Stimulated activated naive CD4-positive, alpha-beta T cell (primary cell): ENCODE measurements at places on chromosomes 1 and 21.

GRCh38 chr1:85276978-85277639 is 677 bp upstream of the BCL10 start:
- DNase-seq, result no peak

DNA sequence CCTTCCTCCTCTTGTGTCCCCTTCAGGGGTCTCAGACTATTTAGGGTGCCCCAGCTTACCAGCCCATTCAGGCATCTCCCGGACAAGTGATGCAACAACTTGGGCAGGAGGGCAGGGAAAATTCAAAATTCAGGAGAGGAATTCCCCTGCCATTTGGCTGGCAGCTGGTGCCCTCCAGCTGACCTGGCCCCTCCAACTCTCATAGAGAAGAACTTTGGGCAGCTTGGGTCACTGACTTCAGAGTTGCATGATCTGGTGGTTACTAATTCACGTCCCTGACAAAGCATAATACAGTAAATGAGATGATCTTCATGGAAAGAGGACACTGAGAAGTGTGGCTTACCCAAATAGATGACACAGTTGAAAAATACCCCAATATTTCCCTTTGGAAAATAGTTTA is at the start of gene FCAMR:
TSS of gene FCAMR (minus strand) at position 15 of the 400 bp plus-strand sequence. CDS start 335 bp downstream, outside the sequence.
- DNase-seq, result no peak

DNA sequence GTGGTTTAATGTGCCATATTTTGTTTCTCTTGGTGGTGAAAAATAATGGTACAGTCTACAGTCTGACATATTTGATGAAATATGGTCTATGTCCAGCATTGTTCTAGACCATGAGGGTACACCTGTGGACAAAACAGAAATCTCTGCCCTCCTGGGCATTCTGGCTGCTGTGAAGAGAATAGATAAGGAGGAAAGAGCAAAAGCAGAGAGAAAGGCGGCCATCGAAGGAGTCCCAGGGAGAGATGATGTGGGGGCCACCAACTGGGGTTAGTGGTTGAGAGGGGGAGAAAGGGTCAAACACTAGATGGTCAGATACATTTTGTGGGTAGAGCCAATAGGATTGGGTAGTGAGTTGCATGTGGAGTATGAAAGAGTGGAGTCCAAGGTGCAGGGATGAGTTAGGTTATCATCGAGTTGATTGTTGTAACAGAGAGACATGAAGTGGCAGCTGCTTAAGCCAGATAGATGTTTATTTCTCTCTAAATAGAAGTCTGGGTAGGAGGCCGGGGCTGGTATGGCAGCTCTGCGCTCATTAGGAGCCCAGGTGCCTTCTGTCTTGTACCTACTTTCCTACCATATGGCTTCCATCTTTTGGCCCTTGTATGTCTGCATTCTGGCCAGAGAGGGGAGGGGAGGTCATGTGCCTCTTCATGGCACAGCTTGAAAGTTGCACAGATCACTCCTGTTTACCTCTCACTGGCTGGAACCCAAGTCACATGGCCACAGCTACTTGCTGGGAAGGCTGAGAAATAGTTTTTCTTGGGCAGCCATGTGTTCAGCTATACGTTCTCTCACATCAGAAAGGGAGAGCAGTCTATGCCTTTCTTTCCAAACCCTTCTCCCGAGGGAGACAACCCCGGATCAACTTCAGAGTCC is 13.0 kb downstream of the UBE4B start:
- no peak for DNase-seq

GRCh38 chr1:207463571-207463970 is 9.4 kb downstream of the CR2 start:
- DNase-seq, result no peak

GRCh38 chr1:47655521-47656300 is 217.9 kb downstream of the FOXD2 start:
- DNase-seq, result no peak

DNA sequence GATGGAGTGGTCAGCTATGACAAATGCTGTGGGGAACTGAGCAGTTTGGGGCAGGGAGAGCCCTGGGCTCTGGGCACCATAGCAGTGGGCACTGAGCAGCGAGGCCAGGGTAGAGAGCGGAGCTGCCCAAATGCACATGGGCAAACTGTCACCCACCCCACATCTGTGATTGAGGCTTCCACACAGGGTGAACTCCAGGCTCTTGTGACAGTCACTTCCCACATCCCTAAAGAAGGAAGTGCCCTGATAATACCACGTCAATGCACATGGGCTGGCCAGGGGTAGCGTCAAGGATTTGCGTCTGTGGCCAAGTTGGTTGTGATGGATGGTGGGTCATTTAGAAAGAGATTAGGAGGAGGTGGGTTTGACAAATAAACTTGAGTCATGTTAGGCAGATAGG is 2.6 kb upstream of the GUCA2B start:
- DNase-seq, result no peak

GRCh38 chr1:5119366-5120234 is 465.2 kb downstream of the AJAP1 start:
- no peak for DNase-seq

- no peak for DNase-seq
Observed at GRCh38 chr1:99768104-99768503, 1.7 kb upstream of the FRRS1 start.

DNA sequence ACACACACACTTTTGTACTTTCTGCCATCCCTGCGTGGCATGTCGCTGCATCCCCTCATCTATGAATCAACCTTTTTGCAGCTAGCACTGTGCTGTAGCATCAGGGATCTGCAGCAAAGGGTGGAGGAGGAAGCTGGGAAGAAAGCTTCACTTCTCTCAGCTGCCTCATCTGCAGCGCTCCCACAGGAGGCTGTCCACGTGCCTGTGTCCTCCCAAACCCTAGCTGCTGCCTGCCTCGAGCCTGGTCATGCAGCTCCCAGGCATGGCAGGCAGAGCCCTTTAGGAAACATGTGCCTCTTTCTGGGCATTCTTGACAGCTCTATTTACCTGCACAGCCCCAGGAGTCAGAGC is 262.1 kb upstream of the SGIP1 start:
- no peak for DNase-seq

DNA sequence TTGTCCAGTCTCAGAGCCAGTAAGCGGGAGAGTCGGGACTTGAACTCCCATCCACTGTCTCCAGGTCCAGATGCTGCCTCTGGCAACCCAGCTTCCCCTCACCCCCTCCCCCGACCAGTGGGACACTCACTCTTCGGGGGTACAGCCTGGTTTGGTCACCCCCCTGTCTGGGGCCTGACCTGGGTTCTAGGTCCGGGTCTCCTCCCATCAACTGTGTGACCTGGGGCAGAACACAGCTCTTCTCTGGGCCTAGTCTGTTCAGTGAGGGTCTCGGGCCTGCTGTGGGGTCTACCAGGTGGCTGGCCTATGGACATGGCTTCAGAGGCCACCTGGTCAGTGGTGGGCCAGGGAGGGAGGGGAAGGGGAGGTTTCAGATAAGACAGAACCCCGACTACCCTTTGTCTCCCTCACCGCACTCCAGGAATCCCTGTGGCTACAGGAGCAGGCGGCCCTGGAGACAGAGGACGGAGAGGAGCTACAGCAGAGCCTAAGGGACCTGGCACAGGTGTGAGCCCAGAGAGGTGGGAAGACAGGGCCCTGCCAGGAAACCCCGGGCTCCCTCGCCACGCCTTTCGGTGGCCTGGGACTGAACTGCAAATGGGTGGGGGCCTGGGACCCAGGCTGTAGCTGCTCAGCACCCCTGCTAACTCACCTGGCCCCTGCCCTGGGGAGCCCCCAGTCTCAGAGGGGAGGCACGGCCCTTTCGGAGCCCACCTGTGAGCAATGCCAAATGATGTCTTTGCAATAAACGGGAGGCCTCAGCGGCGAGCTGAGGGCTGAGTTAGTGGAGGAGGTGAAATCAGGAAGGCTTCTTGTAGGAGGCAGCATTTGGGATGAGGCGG is 4.1 kb upstream of the NBPF3 start:
- DNase-seq, result no peak

DNA sequence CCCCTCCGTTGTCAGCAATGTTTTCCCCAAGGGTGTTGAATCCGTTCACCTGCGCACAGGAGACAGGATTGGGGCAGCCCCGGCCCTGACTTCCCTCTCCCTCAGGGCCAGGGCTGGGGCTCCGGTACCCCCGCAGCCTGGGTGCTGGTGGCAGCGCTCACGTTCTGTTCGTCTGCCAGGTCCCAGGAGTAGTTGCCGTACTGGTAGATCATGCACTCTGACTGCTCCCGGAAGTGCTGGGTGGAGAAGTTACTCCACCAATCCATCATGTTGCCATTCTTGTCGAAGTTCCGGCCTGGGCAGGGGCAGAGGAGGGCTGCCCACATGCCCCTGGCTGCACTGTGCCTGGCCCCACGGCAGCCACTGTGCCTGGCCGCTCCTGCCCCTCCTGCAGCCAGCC is 6.1 kb downstream of the PRXL2B start:
- DNase-seq, result no peak

DNA sequence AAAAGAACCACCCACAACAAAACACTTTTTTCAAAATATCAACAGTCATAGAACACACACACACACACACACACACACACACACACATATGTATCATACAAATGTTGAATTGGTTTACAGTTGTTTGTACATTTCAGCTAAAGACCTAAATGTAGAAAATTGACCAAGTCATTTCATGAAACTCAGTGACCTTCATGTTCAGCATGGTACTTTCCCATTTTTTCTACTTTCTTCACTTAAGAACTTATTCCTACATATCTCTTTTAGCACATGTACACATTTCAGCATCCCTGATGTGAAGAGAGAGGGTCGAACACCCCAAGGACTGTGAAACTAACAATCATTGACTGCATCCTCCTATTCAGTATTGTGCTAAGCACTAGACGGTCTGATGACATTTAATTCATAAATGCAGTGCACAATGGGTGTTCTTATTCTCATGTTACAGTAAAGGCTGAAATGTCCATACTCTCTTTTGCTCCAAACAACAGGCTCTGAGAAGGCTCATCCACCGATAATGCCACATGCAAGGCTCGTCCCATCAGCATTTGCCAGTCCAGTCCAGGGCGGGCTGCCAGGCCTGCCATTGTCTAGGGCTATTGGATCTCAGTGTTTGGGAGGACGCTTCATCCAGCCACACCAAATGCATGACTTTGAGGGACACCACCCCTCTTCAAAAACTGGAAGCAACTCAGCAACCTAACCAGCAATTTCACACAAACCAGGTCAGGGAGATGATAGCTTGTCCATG is 150.1 kb upstream of the RUNX1 start:
- DNase-seq, result no peak

DNA sequence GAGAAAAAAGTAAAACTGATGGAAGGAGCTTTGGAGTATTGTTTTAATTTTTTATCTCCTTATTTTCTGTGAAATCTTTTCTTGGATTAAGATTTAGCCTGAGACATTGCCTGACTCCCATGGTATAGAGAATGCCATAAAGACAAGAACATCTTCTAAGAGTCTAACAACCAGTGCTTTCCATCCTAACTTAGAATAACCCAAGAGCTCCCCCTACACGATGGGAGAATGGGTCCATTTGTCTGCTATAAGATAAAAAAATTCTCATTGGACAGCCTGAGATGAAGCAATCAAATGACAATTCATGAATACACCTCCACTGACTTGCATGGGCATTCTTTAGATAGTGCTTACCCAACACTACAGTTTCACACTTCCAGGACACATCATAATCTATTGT is 478.1 kb downstream of the TTLL7 start:
- DNase-seq, result no peak

DNA sequence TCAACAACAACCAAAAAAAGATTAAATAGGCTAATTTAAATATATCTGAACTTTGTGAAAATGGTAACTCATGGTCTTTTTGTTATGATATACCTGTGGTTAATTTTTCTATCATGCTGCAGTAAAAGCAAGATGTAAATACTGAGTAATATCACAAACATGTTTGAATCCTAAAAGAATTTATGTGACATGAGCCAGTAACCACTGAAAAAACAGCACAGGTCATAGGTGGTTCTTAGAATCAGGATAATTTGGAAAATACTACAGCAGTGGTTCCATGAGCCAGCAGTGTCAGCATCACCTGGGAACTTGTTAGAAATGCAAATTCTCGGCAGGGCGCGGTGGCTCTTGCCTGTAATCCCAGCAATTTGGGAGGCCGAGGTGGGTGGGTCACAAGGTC is 4.1 kb downstream of the ATP5IF1 start:
- DNase-seq, result no peak

- no peak for DNase-seq
Observed at GRCh38 chr1:114153261-114154145, at the start of gene SYT6. SYT6 (minus strand) TSS chr1:114153869; CDS start chr1:114153772, 97 bp downstream.

DNA sequence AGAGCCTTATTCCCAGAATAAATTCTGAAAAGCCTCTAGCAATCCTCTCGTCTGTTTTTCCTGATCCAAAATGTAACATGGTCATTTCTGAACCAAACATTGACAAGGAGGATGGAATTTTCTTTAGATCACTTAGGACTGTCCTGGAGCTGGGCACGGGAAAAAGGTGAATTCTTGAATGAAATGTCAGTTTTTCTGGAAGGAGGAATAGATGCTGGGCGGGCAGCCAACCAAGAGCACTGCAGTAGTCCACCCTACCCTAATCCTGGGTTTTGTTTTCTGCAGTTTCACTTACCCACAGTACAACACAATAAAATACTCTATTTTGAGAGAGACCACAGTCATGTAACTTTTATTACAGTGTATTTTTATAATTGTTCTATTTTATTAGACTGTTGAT is 20.9 kb downstream of the RIT1 start:
- DNase-seq, result no peak

- no peak for DNase-seq
Observed at GRCh38 chr1:204201348-204202040, 5.2 kb upstream of the KISS1 start.

DNA sequence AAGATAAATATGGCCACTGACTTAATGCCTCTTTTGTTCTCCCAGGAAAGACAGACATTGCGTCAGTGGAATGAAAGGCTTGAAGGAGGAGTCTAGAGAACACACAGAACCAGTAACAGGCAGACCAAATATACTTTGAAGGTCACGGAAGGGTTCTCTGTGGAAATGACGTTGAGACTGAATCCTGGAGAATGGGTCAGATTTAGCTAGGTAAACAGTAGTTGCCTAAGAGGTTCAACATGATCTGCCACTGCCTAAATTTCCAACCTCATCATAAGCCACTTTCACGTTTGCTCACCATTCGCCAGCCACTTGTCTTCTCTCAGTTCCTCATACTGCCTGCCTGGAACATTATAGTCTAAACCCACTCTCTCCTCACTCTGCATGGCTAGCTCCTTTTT is 20.5 kb downstream of the PLA2G4A start:
- DNase-seq, result no peak

DNA sequence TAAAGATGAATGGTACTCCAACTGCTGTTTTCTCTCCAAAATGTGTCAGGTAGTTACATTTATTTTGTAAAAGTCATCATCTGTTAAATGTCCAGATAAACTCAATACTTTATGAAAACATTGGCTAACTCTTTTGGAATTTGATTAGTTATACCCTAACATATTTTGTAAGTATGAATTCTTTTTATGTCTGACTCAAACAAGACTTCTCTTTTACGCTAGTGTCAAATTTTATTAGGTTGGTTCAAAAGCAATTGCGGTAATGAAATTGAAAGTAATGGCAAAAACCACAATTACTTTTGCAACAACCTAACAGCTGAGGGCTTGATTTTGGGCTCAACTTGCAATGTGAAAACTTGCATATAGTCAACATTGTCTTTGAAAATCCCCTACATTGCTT is 41.0 kb upstream of the USP25 start:
- no peak for DNase-seq
